AG20443 (cell line): ENCODE measurements at places on chromosomes 3 and 15.

DNA sequence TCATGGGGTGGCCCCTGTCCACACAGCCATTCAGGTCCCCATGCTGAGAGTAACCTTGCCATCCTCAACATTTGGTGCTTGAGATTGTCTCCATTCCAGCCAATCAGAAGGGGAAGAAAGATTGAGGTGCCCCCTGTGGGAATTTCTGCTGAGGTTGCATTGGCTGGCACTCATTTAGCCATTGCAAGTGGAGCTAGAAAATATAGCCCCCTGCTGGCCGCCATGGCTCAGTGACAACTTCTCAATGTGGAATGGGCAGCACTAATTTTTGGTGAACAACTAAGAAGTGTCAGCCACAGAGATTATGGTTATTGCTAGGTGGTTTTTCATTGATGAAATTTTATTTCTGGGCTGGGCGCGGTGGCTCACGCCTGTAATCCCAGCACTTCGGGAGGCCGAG is 22.0 kb downstream of the COL6A6 start:
- DNase-seq = peak; percentile 59

DNA sequence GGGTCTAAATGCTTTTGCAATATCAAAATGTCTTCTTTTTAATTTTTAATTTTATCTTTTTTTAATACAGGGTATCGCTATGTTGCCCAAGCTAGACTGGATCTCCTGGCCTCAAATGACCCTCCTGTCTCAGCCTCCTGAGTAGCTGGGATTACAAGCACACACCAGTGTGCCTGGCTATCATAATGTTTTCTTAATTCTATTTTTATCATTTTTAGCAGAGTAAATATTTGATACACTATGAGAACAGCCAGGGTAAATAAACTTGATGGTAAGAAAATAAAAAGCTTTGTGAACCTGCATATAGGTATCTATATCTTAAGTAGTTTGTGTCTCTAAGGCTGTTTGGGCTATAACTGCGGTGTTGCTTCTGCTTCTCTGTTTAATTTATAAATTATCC is 60.4 kb downstream of the IL12A start:
- DNase-seq = no peak

DNA sequence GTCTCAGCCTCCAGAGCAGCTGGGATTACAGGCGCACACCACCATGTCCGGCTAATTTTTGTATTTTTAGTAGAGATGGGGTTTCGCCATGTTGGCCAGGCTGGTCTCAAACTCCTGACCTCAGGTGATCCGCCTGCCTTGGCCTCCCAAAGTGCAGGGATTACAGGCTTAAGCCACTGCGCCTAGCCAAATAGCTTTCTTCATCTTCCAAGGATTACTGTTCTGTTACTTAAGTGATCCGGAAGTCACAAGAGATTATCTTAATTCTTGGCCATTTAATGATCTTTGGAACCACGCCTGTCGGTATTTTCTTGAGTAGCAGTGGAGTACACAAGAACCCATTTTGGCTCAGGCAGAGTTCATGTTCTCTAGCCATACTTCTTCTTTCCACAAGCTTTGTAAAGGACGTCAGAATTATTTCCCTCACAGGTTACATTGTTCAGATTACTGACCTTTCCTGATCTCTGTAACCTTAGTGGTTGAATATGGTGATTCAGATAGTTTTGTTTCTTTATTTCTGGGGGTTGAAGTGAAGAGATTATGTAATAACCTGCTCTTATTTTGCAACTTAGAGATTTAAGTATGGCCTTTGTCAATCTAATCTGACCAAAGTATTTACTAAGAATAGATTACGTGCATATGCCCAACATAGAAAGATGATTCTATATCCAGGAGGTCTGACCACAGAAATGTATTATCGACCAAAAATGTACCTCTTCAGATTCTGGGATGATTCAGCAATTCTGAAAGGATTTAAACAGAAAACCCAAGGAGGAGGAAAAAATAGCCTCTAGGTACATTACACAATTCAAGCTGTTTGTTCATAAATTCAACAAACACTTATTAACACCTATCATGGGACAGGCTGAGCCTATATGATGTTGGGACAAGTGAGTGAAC is 132.2 kb downstream of the GREM1 start:
- DNase-seq = peak; percentile 45

DNA sequence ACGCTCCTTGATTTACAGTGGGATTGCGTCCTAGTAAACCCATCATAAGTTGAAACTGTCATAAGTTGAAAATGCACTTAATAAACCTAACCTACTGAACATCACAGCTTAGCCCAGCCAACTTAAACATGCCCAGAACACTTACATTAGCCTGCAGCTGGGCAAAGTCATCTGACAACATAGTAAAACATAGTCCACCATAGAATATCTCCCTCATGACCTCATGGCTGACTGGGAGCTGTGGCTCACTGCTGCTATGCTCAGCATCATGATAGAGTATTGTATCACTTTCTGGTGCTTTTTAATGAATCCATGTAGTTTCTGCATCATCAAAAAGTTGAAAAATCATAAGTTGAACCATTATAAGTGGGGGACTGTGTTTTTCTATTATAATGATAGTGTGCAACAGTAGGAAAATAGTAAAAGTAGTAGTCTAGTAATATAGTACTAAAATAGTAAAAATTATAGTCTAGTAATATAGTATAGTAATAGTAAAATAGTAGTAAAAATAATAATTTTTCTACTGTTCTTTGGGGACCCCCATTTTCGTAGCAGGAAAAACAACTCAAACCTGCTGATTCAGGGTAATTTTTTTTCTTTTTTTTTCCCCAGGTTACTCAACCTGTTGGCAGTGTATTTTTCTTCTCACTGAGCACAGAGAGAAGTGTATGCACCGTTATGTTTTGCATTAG is 233.5 kb downstream of the MYRIP start:
- DNase-seq = no peak

GRCh38 chr3:143109861-143110260 is 9.7 kb upstream of the CHST2 start:
- no peak for DNase-seq

DNA sequence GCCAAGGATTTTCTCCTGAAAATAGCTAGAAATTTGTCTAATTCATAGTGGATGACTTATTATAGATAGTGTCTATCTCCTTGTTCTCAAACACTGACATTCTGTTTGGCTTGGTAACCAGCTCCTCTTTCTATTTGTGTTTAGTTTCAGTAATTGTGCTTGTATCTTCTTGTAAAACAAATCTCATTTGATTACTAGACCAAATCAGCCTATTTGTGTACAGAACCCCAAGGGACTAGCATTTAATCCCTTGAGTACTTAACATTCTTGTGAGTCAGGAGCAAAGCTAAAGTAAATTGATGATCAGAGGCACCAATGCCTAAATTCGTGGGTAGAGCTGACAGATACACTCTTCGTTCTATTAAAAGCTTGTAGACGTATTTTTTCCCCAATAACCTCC is 306.5 kb upstream of the SLITRK3 start:
- DNase-seq = no peak

- DNase-seq = no peak
These were observed 16.2 kb downstream of the PTH1R start for GRCh38 chr3:46893763-46894162.

GRCh38 chr3:30871720-30872119 is 22.7 kb downstream of the GADL1 start:
- DNase-seq = no peak

- DNase-seq = no peak
These were observed 83.9 kb upstream of the TGFBR2 start for GRCh38 chr3:30522476-30522875.

- no peak for DNase-seq
These were observed 9.7 kb downstream of the RBMS3 start for GRCh38 chr3:29290596-29290995.

DNA sequence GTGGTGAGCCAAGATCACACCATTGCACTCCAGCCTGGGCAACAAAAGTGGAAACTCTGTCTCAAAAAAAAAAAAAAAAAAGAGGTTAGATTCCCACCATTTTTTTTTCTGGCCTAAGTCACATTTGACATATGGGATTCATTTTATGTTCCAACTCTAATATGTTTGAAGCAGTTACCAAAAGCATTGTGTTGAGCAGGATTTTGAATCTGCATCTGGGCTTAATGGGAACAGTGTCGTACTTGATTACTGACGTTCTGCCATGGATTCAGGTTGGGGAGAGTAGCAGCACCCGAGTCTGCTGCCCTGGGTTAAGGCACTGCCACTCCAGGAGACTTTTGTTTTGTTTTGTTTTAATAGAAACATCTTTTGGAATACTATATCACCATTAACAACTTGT is 348.7 kb upstream of the TBL1XR1 start:
- no peak for DNase-seq

DNA sequence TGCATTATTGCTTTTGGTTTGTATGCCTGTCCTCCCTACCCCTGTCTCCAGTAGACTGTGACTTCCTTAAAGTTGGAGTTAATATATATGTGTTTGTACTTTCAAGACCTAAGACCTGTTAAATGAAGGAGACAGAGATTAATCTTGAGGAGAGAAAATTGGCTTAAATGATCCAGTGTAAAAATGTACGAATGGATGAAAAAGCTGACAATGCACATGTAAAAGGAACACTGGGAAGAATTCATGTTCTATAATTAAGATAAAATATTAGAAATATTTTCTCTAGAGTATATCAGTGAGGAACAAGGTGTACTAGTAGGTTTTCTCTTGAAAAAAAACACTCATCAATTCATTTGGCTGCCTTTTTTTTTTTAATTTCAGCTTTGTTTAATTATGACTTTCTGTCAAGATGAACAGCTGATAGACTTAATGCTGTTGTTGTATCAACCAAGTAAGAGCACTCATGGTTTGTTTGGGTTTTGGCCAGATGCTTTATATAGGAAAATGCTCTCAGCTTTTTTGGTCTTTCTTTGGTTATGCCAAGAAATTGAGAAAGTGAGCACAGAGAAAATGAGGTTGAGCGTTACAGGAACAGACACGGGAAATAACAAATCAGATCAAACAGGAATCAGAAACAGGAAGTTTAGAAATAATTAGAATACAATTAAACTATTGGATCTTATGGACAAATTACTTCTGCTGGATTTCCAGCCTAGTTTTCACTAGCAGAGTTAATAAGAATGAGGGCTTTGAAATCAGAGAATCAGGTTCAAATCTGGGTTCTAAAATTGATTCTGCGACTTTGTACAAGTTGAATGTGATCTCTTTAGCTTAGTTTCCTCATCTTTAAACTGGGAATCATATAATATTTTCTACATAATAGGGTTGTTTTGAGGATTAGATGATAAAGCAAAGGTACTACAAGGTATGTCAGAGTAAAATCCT is 38.3 kb upstream of the AADAC start:
- no peak for DNase-seq

DNA sequence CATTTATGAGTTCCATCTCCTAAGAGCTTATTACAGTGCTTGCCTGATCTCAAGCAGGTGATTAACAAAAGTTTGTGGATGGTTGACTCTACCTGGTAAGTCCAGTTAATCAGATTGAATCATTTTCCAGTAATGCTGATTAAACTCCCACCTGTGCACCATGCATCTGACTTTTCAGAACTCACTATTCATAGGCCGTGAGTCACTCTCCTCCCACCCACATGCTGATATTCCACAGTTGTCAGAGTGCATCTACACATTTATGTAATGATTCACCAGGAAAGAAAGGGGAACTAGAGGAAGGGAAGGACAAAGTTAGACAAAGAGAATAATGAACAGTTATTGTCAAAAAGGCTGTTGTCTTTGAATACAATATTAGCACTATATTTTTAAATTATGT is 106.2 kb upstream of the UBE3A start:
- peak; percentile 35 for DNase-seq

GRCh38 chr15:83207009-83207659 is 489 bp downstream of the HDGFL3 start:
- peak; percentile 78 for DNase-seq

- DNase-seq = peak; percentile 53
These were observed 50.6 kb downstream of the SERP1 start for GRCh38 chr3:150495563-150496168.

GRCh38 chr15:31235311-31236183 is 91.1 kb upstream of the KLF13 start:
- DNase-seq = no peak

- peak; percentile 80 for DNase-seq
These were observed 30.3 kb downstream of the CDC25A start for GRCh38 chr3:48157950-48158376.

DNA sequence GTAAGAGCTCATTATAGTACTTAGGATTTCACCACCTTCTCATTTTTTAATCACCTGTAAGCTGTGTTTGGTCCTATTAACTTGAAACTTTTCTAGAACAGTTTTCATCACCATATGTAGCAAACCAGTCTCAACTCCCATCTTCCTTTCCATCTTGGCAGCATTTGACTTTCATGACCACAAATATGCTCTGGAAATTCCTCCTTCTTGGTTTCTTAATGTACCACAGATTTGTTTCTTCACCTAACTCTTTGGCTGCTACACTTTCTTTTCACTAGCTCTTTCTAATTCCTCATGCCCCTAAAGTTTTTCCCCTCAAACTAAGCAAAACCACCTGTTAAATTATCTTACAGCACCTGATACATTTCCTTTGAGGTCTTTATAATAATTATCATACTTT is 13.2 kb upstream of the NMB start:
- DNase-seq = peak; percentile 71

- DNase-seq = no peak
These were observed 31.5 kb downstream of the CHP1 start for GRCh38 chr15:41262571-41262970.

GRCh38 chr3:129827765-129828164 is 65.7 kb downstream of the TMCC1 start:
- no peak for DNase-seq

DNA sequence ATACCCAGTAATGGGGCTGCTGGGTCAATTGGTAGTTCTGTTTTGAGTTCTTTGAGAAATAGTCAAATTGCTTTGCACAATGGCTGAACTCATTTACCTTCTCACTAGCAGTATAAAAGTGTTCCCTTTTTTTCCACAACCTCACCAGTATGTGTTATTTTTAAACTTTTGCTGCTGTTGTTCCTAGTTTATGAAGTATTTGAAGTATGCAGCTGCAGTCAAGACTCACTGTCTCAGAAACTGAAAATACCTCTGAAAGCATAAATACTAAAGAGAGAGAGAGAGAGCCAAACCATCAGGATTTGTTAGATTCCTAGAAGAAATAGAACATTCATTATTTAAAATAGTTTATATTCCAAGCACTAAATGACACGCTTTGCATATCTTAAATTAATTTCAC is 764.2 kb downstream of the NTRK3 start:
- DNase-seq = no peak

- DNase-seq = no peak
These were observed 20.6 kb upstream of the TRAK1 start for GRCh38 chr3:42070524-42070923.

- no peak for DNase-seq
These were observed 315.9 kb downstream of the ZIC4 start for GRCh38 chr3:147090461-147090860.
